NK-92 treated with Interleukin-12 subunit alpha and Interleukin-12 subunit beta, amount 100 ng/mL, for 24 hours (cell line): ENCODE measurements at places on chromosomes 7 and 10.

GRCh38 chr10:57535306-57535705, 732.4 kb downstream of the IPMK start:
- DNase-seq = no peak

- no peak for DNase-seq
These were observed 758 bp downstream of the TMEM168 start for GRCh38 chr7:112789453-112789816.

- no peak for DNase-seq
These were observed 14.0 kb upstream of the ADRB1 start for GRCh38 chr10:114029655-114030054.

- no peak for DNase-seq
These were observed 33.7 kb downstream of the ZNF777 start for GRCh38 chr7:149427096-149427680.

GRCh38 chr7:33788531-33788930, 116.8 kb upstream of the BMPER start:
- no peak for DNase-seq

DNA sequence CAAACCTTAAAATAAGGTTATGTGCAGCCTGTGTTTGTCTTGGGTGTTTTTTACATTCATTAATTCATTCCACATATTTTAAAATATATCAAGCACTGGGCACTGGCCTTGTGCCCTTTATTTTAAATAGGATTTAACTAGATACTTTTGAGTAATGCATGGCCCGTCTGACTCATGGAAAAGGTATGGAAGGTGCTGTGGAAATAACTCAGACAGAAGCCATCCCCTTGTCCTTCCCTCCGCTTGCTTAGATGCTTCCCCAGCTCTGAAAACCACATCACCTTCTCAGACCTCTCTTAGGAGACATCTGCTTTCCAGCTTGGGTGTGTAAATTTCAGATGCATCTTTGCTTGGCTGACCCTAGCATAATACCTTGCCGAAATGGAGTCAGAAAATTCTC, 30.5 kb downstream of the SLC18A2 start:
- DNase-seq = no peak

- no peak for DNase-seq
These were observed 371.9 kb downstream of the PHF14 start for GRCh38 chr7:11345621-11346020.

DNA sequence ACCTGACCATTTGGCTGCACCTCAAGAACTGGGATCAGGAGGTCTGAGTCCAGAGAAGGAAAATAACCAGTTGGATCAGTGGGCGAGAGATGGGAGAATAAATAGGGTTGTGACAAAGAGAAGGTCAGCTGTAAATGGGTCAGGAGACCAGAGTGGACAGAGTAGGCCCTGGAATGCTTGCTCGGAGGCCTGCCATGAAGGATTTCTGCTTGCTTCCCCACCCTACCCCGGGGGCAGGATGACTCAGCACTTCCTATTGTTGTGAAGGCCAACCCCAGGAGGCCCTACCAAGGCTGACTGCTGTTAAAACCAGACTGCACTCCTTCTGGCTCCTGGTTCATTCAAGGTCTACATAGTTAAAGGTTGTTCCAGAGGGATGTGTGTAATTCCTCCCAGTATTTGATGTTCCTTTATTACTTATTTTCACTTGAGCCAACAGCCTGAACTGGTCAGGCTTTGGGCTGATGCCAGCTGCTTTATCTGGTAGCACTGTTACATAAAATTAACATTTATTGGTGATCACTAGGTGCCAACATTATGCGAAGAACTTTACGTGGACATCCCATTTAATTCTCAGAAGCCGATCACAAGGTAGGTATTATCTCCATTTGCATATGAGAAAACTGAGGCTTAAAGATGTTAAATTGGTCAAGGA, 27.3 kb upstream of the IFRD1 start:
- peak; percentile 79 for DNase-seq
